Kidney epithelial cell (primary cell): ENCODE measurements at places on chromosomes 7 and 10. TPM values are rescaled to one million over a fixed set of nuclear protein-coding genes. Genes with fewer than 3 reads are reported as not detected.

RBP4 gene
- not detected in 2 replicates for total RNA-seq

SPDYE8 gene
- not detected in 2 replicates for total RNA-seq

DYDC2 gene
- 0.14 and 3.0 TPM in 2 replicates for total RNA-seq

CPA4 gene
- 0.14 and 0.25 TPM in 2 replicates for total RNA-seq

UTF1 gene
- not detected in 2 replicates for total RNA-seq

PPP3CB gene
- 18.7 and 21.9 TPM in 2 replicates for total RNA-seq

UNCX gene
- 0.55 and 1.6 TPM in 2 replicates for total RNA-seq

COL26A1 gene
- total RNA-seq: 0.21 and 0.42 TPM in 2 replicates

RNF32 gene
- 0.62 and 0.75 TPM in 2 replicates for total RNA-seq

GRCh38 chr7:29335188-29336083 is 140.9 kb downstream of the CHN2 start:
- DNase-seq: no peak

- DNase-seq: no peak
These were observed 1047.8 kb downstream of the NRG3 start for GRCh38 chr10:82922755-82923154.

- DNase-seq: no peak
These were observed 8.8 kb downstream of the AFAP1L2 start for GRCh38 chr10:114395366-114396022.

GRCh38 chr10:123269675-123270074 is 115.5 kb downstream of the BUB3 start:
- DNase-seq: no peak

DNA sequence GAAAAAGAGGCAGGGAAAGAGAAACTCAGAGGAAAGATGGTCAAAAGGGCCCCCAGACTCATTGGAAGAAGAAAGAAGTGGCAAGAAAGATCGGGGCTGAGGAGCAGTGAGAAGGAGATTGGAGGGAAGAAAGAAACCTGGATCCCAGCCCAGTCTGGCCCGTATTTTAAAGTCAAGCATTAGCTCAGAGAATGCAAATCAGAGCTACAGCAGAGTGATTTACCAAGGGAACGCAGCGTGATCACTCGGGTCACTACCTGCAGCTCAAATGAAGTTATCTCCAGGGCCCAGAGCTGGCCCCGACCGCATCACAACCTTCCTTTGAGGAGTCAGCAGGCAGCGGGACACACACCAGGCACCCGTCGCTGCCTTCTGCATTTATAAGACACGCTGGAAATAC is 72.8 kb downstream of the CARD11 start:
- DNase-seq: no peak

DNA sequence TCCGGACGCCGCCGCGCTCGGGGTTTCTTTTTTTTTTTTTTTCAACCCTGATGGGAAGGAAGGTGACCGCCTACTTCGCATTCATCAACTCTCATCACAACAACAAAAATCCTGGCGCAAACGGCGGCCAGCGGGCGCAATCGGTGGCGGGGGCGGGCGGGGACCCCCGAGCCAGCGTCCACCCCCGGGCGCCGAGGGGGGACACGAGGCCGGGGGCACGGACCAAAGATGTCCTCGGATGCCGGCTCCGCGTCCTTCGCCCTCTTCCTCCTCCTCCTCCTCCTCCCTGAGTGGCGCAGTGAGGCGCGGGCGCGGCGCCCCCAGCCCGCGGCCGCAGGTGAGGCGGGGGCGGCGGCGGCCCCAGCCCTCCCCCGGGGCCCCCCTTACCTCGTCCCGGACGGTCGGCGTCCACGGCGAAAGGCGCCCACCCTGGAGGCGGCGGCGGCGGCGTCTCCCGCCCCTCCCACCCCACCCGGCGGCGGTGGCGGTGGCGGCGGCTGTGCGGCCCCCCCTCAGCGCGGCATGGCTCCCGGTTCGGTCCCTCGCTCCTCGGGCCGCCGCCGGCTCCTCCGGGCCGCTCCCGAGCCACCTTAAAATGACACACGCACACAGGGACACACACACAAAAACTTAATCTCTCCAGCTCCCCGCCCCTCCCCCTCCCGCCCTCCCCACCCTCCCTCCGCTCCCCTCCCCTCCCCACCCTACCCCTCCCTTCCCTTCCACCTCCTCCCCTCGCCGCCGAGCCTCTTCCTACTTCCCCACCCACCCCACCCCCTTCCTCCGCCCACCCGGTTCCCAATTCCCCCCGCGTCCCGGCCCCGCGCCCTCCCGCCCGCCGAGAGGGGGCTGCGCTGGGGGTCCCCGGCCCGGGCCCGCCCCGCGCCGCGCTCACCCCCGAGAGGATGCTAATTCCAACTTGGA is at the start of gene CTBP2:
Gene CTBP2 (minus strand): TSS at position 632 of the 924 bp plus-strand sequence.
- no peak for DNase-seq

- DNase-seq: no peak
These were observed 33.9 kb upstream of the ZNF273 start for GRCh38 chr7:64869121-64869725.

GRCh38 chr7:149879271-149879743 is 5.5 kb downstream of the ATP6V0E2 start:
- no peak for DNase-seq

- DNase-seq: no peak
These were observed 768.8 kb downstream of the GRM8 start for GRCh38 chr7:126483972-126484371.

DNA sequence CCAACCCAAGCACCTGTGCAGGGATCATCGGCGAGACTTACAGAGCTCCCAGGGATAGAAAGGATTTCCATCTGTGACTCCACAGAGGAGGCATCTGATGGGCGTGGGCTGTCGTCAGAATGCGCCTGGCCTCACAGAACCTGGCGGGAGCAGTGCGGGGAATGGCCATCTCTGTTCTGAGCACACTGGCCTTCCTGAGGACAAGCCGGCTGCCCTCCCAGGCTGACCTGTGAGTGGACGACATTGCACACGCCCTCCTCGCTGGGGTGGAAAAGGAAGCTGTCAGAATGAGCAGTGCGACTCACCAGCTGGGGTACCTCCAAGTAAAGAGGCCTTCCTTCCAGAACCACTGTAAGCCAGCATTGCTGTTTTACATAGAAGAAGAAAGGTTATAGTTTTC is 234.6 kb upstream of the PITRM1 start:
- DNase-seq: no peak

DNA sequence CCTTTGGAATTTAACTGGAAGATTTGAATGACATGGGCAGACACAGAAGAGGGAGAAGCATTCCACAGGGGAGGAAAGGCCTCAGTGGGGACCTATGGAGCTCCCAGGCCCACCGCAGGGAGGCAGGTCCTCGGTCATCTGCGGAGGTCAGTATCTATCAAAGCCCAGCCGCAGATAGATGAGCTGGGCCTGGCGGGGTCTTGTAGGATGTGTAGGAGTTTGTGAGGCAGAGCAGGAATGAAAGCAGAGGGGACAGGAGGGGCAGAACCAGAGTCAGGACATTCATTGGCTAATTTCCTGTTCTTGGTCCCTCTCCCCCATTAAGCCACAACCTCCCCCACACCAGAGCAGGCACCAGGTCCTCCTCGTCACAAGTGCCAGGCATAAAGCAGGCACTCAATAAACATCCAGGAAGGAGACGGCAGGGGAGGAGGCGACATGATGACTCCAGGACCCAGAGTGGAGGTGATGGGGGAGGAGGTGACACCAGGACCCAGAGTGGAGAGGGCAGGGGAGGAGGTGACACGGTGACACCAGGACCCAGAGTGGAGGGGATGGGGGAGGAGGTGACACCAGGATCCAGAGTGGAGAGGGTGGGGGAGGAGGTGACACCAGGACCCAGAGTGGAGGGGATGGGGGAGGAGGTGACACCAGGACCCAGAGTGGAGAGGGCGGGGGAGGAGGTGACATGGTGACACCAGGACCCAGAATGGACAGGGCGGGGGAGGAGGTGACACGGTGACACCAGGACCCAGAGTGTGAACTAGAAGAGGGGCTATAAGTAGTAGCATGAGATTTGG is 83.7 kb upstream of the PDGFA start:
- no peak for DNase-seq

DNA sequence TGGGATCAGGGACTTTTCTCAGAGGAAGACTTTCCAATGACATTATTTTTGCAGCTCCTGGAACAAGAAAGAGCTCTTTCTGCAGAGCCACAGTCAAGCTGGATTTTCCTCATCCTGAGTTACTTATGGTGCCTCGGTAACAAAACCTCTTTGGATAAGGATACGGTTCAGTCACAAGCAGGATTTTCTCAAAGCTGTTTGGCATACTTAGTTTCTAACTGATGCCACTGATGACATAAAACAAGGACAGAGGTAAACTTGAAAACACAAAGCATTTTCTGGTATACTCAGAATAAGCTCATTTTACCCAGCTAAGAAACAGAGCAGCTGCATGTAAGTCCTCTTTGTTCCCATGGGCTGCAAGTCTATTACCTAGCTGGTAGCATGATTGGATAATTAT is 340.9 kb upstream of the MEOX2 start:
- no peak for DNase-seq
